ENCODE measurements at places on chromosomes 13 and 19.

GRCh38 chr13:111202745-111203144 is 87.6 kb downstream of the ARHGEF7 start:
- DNase-seq, result no peak

DNA sequence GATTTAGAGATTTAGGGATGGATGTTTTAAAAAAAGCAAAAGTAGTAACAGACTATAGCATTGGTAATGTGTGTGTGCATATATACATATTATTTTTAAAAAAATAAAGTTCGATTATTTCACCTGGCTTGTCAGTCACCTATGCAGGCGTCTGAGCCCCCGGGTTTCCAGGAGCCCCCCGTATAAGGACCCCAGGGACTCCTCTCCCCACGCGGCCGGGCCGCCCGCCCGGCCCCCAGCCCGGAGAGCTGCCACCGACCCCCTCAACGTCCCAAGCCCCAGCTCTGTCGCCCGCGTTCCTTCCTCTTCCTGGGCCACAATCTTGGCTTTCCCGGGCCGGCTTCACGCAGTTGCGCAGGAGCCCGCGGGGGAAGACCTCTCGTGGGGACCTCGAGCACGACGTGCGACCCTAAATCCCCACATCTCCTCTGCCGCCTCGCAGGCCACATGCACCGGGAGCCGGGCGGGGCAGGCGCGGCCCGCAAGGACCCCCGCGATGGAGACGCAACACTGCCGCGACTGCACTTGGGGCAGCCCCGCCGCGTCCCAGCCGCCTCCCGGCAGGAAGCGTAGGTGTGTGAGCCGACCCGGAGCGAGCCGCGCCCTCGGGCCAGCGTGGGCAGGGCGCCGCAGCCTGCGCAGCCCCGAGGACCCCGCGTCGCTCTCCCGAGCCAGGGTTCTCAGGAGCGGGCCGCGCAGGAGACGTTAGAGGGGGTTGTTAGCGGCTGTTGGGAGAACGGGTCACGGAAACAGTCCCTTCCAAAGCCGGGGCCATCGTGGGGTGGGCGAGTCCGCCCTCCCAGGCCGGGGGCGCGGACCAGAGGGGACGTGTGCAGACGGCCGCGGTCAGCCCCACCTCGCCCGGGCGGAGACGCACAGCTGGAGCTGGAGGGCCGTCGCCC is 840 bp upstream of the CCNA1 start:
- no peak for DNase-seq

DNA sequence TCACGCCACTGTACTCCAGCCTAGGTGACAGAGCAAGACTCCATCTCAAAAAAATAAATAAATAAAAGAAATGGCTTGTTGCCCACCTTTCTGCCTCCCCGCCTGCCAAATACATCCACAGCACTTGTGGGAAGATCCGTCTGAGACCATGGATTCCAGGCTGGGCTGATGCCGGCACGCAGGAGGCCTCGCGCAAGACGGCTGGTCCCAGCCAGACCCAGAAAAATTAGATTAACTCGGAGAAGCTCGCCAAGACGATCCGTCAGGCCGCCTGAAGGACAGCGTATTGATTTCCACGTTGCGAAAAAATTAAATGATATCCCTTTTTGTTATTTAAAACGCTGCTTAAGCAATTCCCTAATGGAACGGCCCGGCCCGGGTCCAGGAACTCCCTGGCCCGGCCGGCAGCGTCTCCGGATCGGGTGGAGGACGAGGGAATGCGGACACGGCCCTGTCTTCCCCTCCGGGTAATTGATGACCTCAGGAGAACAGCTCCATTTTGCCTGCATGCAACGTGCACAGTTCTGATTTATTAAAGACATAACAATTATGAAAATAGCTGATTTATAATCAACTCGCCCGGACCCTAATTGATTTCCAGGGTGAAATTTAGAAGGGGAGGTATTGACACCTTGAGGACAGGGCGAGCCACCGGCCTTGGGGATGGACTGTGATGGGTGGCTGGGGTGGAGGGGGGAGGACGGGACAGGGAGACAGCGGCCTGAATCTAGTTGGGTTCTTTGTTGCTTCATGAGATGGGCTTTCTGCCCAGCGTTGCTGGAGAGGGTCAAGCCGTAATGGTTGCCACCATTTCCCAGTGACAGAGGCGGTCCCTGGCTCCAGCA is 52.1 kb downstream of the ZNRF4 start:
- no peak for DNase-seq

DNA sequence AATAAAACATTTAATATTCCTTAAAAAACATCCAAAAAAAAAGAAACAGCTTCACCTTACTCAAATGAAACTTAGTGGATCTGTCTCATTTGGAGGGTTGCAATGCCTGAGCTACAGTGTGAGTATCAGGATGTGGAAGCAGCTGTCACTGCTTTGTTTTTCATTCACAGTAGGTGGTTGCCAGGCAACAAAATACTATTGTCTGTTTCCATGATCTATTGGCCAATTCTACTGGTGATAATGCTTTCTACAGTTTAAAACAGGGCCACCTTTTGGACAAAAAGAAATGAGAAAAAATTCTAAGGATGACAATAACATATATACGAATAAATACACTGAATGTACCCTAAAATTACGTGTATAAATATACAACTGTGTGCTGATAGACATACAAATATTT is 3.0 kb downstream of the ENOX1 start:
- no peak for DNase-seq

- DNase-seq, result no peak
Measured at GRCh38 chr19:55111238-55111831, 6.1 kb downstream of the PPP1R12C start.

DNA sequence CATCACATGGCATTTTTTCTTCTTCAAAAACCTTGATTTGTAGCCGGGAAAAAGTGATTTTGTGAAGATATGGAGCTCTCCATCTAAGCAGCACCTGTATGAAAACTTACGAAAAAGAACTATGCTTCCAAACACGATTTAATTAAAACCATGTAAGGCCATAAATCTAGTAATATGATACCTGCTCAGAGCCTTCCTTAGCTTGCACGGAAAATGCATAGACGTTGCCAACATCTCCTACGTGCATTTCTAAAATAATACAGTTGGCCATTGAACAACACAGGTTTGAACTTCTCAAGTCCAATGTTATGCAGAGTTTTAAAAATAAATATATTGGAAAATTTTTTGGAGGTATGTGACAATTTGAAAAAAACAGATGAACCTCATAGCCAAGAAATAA is 59.1 kb upstream of the RNF113B start:
- DNase-seq, result no peak

Data from effector CD4-positive, alpha-beta T cell (primary cell).